Inflammatory macrophage treated with lipopolysaccharide for 1 hour (primary cell): ENCODE measurements at places on chromosomes 16 and 17.

DNA sequence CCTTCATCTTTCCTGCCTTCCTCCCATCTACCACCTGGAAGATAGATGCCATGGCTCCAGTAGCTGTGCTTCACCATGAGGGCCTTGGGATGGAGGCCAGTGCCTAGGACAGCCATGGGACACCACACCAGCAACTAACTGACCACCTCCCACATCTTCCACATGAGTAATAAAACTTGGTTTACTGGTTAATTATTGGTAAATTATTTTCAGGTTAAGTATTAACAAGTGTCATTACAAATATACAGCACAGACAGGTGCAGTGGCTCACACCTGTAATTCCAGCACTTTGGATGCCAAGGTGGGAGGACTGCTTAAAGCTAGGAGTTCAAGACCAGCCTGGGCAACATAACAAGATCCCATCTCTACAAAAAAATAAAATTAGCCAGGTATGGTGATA is 14.0 kb downstream of the CDIP1 start:
- no peak for DNase-seq

- DNase-seq, result no peak
These were observed 81.2 kb downstream of the TIMM22 start for GRCh38 chr17:1077986-1078711.

- no peak for DNase-seq
These were observed 29.9 kb upstream of the FOXF1 start for GRCh38 chr16:86480444-86480843.

- DNase-seq, result no peak
These were observed 82.2 kb downstream of the MYO1D start for GRCh38 chr17:32794533-32795246.

DNA sequence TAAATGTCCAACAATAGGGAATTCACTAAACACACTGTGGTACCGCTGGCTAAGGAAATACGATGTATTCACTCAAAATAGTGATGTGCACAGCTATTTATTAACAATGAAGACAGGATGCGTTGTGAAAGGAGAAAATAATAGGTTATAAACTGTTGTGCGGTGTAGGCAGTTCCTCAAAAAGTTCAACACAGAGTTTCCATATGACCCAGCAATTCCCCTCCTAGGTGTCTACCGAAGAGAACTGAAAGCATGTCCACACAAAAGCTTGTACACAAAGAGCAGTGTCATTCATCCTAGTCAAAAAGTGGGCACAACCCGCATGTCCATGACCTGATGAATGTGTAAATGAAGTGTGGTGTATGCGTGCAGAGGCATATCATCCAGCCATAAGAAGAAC is 1.2 kb upstream of the CES1 start:
- DNase-seq, result peak; percentile 12

DNA sequence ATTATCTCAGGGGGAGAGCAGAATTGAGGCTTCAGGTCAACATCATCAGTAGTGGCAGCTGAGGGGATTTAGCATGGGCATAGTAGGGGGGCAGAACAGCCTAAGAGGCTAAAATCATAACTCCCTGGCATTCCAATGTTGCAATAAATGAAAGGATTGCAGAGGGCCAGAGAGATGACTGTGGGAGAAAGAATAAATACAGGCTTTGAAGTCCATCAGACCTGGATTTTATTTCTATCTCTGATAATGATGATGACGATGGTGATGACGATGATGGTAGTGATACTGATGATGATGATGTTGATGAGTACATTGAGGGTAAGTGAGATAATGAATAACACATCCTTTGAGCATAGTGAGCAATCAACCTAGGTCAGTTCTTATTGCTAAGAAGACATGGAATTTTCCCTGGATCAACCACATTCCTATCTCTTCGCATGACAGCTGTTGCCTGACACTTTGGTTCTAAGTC is 107.4 kb upstream of the CDH11 start:
- no peak for DNase-seq

DNA sequence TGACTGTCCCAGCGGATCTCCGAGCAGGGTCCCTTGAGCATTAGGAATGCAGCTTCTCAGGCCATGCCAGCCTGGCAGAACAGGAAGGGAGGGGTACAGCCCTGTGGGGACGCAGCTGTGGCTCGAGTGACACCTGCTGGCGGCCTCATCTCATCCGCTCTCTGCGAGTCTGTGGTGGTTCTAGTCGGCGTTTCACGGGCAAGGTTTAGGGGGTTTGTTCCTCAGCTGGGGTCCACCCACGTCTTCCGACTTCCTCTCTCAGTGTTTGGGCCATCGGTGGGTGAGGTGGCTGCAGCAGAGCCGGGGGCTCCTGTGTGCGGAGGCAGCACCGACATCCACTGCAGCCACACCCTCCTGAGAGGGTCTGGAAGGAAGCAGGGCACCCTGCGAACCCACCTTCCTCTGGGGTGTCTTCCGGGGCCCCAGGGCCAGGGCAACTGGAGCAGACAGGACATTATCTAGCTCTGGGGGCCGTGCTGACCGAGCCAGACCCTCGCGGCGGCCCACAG is 33.3 kb downstream of the JPH3 start:
- DNase-seq, result peak; percentile 38

- DNase-seq, result no peak
These were observed 56.6 kb downstream of the LYRM1 start for GRCh38 chr16:20957153-20957552.

DNA sequence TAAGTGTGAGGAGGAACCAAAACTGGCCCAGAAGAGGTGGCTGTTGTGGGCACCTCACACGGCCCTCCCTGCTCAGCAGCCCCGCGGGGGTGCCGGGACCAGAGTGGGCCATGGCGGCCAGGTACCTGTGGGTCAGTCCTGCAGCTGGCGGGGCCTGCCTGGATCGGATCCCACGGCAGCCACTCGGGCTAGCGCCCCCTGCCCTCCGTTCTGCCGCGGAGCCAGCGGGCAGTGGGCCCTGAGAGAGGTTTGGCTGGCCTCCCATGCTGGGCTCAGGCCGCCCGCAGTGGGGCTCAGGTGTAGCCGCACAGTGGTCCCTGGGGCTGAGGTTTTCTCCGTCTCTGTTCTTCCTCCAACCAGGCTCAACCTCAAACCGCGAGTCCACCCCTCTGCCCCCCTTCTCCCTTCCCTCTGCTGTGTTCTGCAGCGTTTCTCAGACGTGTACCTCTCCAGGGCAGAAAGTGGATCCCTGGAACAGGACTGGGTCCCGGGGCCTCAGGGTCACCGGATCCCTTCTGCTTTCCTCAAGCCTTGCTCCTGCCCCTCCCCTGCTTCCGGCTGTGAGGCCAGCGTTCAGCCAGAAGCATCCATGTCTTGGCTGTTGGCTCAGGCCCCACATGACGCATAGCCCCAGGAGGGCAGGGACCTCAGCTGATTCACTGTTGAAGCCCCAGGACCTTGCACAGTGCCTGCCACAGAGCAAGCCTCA is 28.6 kb upstream of the ITGA3 start:
- peak; percentile 35 for DNase-seq

- DNase-seq, result no peak
These were observed 231.0 kb downstream of the C16orf95 start for GRCh38 chr16:87086156-87086555.

DNA sequence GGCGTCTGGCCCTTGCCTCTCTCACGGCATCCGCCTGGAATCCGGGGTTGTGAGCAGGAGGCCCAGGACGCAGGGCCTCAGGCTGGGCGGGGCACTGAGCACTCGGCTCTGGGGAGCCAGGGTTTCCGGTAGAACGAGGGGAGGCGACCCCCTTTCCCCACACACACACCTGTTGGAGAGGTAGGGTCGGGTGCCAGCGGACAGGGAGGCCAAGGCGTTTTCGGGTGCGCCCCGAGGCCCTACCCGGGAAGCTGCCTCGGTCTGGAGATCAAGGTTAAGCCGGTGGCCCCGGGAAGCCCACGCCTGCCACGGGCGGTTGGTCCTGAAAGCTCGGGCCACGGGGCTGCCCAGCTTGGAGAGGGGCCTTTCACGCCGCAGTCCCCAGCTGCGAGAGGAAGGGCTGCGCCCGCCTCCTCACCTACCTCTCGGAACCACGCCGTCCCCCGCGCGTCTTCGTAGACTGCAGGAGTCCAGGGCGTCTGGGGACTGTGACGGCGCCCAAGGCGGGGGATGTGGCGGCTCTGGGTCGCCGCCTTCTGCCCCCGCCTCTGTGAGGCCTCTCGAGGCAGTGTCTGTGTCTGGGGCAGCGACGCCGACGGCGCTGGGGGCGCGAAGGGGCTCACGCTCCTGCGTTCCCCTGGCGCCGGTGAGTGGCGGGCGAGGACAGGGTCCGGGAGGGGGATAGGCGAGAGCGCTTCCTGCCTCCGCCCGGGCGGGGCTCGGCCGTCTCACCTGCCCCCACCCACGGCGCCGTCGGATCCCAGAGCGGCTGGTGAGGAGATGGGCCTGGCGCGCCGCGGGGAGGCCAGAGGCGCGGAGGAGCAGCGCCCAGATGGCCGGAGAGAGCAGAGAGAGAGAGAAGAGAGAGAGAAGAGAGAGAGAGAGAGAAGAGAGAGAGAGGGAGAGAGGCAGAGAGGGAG is 20.3 kb upstream of the HOXB9 start:
- no peak for DNase-seq

DNA sequence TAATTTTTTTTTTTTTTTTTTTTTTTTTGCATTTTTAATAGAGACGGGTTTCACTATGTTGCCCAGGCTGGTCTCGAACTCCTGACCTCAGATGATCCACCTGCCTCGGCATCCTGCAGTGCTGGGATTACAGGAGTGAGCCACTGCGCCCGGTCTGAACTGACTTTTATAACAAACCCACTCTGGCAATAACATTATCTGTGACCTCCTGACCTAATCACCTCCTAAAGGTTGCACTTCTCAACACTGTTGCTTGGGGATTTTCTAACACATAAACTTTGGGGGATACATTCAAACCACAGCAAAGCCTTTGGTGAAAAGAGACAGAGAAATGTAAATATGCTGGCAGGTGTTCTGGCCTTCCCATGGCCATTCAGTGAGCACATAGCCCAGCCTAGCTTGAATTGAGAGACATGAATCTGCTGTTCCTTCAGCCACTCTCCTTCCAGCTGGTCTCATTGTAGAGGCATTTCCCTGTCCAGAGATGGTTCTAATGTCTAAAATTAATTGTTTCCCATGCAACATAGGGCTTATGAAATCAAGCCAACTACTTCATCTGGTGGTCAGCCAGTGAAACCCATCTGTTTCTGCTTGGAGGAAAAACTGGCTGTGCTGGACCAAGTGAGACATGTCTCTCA is 28.3 kb downstream of the LYRM1 start:
- DNase-seq, result no peak
